ENCODE measurements at places on chromosomes 16 and 17. TPM values are rescaled to one million over a fixed set of nuclear protein-coding genes. Genes with fewer than 3 reads are reported as not detected.

DNA sequence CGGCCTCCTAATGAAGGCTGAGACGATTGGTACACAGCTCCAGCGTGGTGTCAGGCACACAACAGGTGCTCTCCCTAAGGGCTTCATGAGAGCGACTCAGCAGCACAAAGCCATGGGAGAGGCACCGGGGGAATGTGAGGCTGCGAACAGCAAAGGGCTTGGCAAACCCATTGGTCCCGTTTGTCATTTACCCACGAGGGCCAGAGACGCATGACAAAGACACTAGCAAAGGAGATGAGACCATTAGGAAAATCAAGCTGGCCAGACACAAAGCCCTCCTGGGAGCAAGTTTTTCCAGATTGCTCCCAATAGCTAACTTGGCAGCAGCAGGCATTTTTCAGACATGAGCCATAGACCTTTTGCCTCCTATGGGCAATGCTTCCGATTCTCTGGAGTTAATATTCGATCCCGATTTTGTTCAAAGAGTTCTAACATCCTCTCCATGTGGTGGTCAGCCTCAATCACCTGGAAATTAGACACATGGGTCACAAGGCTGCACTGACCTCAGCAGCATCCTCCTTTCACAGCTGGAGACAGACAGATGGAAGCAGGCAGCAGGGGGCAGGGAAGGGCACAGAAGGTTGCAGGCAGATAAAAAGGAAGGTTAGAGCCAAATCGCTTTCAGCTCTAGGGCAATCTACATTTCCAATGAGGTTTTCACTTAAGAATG, 38.2 kb downstream of the TK2 start:
- DNase-seq = no peak
- no peaks in the 10 kb centered on the region for H3K27me3 ChIP-seq
- peaks cover 6% of the 10 kb centered on the region for H3K36me3 ChIP-seq
- no peak overlapping the region for H3K27ac ChIP-seq

GRCh38 chr17:27206447-27206846, 87.5 kb upstream of the WSB1 start:
- no peaks in the 10 kb centered on the region for H3K36me3 ChIP-seq
- no peaks in the 10 kb centered on the region for H3K4me1 ChIP-seq
- no peak overlapping the region for H3K4me3 ChIP-seq
- no peak for DNase-seq
- no peaks in the 10 kb centered on the region for H3K27me3 ChIP-seq
- no peak overlapping the region for H3K27ac ChIP-seq

The TVP23A gene
- not detected for total RNA-seq

The TNK1 gene
- total RNA-seq = 11.0 TPM

All from CD4-positive, alpha-beta T cell (primary cell).